ENCODE measurements at places on chromosomes 2 and 18.

DNA sequence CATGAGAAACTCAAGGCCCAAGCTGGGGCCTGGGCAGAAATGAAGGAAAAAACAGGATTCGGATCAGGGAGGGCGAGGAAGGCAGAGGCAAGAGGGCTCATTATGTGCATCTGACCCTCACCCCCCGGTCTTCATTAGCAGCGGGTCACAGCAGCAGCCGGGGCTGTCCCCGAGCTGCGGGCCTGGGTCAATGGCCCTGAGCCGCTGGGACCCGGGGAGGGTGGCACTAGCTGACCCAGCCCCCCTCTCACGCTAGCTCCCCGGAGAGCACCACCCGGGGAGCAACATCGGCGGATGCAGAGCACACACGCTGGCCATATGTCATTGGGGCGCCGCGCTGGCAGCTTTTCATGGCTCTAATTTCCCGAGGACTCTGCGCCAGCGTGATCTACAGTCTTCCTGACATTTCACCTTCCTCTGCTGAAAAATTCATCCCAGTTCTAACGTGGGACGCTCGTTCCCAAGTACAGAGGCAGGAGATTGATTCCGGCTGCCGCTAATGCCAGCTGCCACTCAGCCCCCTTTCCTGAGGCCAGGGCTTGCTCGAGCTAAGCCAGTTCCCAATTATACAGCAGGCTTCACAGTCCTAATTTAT is 63.7 kb downstream of the EIPR1 start:
- DNase-seq = no peak

DNA sequence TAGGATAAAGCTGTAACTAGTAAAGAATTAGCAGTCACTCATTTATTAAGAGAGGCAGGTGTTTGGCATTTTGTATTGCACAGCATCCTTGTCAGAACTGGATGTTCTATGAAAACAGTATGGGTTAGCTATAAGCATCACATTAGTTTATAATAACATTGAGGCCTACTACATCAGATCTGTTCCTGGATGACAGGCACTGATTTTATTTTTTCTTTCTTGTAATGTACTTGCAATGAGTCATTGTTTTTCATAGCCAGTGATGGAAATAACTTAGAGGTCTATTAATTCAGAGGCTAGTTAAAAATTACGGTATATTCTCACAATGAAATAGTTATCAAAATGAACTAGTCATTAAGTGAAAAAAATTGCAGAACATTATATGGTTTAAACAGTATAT is 13.0 kb upstream of the RMDN2 start:
- no peak for DNase-seq

- no peak for DNase-seq
Observed at GRCh38 chr18:39602131-39602530, 2036.5 kb upstream of the CELF4 start.

DNA sequence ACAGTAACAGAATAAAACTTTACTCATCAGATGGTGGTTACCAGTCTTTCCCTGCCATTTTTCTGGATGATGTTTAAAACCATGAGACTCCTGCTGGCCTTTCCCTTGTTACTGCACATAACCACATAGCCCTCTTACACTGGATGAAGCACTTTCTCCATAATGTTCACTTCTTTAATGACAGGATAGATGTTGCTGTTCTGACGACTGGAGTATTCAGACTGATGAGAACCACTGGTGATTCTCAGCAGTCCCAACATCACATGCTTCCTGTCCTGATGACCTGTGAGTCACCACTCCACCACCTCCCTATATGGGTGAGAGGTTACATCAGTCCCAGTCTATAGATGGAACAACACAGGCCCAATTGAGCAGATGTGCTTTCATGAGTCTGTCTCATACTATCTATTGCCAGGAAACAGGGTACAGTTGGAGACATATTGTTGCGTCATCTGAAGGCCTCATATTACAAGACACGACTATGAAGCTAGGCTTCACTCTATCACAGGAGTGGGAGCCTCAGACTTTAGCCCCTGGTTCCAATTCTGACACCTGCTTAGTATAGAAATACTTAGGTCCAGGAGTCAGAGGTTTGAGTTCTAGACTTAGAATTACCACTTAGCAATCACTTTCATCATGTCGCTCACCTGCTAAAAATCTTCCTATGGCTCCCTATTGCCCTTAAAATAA is 145.7 kb upstream of the KLF7 start:
- DNase-seq = no peak

GRCh38 chr2:130963849-130964793 is 127.4 kb downstream of the ARHGEF4 start:
- no peak for DNase-seq

DNA sequence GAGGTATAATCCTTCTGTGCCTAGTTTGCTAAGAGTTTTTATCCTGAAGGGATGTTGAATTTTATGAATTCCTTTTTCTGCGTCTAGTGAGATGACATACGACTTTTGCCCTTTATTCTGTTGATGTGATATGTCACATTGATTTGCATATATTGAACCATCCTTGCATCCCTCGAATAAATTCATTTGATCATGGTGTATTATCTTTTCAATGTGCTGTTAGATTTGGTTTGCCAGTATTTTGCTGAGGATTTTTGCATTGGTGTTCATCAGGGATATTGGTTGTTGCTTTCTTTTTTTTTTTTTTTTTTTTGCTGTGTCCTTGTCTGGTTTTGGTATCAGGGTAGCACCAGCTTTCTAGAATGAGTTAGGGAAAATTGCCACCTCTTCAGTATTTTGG is 9.1 kb downstream of the GCC2 start:
- no peak for DNase-seq

DNA sequence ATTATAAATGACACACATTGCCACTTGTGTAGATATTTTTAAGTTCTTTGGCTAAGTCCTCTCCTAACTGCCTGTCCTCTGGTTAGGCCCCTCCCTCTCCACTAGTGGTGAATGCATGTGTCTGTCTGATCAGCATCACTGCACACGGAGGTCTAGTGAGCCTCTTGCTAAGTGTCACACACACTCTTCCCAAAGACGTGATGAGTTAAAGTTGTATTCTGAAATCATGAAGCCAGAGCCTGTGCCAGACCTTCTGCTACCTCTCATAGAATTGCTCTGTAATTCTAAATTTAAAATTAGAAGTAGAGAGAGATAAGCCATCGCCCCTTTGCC is 41.3 kb downstream of the RALB start:
- no peak for DNase-seq

DNA sequence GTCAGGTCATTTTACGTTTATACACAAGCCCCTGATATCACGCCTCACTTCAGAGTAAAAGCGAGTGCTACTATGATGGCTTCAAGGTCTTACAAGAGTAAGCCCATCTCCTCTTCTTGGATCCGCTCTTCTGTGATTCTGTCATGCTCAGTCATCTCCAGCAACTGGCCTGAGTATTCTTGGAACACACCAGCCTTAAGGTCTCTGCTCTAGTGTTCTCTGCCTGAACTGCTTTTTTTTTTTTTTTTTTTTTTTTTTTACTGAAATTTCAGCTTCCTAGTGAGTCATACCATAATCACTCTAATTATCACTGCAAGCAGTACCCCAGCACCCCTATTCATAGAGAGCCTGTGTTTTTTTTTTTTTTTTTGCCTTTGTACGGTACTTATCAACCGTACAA is 1228.9 kb downstream of the CNTNAP5 start:
- DNase-seq = no peak

- DNase-seq = no peak
Observed at GRCh38 chr2:121555008-121555407, 24.3 kb downstream of the RNU4ATAC start.

GRCh38 chr18:5393779-5394178 is 98.3 kb upstream of the ZBTB14 start:
- DNase-seq = no peak

GRCh38 chr2:106232638-106233349 is 38.7 kb upstream of the UXS1 start:
- DNase-seq = no peak

DNA sequence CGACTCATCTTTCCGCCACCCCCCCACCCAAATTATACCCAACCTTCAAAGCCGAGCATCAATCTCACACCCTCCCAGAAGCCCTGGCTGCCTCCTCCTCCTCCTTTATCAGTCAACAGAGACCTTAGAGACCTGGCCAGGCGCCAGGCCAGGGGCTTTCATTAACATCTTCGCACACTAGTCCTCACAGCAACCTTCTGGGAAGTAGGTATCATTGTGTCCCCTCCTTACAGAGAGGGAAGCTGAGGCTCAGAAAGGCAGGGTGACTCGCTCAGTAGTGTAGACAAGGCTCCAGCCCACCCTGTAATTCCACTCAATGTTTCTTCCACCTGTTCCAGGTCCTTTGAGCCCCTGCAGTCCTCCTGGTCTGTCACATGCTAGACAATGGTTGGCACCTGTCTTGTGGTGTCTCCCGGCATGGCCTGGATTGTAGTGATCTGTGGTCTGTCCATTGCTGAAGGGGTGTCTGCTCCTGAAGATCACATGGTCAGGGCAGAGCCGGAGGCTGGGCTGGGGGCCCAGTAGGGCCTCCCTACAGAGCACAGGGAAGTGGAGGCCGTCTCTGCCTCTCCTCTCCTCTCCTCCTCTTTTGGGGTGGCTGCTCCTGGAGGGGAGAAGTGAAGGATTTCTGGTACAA is 36.0 kb downstream of the KLHL29 start:
- no peak for DNase-seq

GRCh38 chr18:59387687-59388565 is 28.9 kb upstream of the LMAN1 start:
- DNase-seq = no peak

GRCh38 chr2:215635788-215636139 is 199.9 kb upstream of the FN1 start:
- DNase-seq = no peak

DNA sequence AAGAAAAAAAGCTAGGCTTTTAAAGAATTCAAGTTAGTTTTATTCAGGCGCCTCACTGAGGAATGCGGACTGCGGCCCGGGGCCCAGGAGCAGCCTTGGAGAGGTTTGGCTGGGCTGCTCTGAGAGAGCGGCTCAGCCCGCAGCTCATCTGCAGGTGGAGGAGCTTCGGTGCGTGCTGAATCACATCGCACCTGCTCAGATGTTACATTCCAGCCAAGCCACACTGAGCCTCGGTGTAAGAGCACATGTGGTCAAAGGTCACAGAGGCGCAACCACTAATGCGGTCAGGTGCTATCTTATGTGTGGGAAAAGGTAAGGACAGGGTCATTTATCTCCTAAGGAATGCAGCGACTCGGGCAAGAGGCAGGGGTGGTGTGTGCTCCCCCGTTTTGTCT is 17.1 kb upstream of the CNDP1 start:
- no peak for DNase-seq

- DNase-seq = no peak
Observed at GRCh38 chr2:111632661-111633060, 251.3 kb downstream of the ANAPC1 start.

- no peak for DNase-seq
Observed at GRCh38 chr2:2734308-2734707, 403.2 kb upstream of the MYT1L start.

DNA sequence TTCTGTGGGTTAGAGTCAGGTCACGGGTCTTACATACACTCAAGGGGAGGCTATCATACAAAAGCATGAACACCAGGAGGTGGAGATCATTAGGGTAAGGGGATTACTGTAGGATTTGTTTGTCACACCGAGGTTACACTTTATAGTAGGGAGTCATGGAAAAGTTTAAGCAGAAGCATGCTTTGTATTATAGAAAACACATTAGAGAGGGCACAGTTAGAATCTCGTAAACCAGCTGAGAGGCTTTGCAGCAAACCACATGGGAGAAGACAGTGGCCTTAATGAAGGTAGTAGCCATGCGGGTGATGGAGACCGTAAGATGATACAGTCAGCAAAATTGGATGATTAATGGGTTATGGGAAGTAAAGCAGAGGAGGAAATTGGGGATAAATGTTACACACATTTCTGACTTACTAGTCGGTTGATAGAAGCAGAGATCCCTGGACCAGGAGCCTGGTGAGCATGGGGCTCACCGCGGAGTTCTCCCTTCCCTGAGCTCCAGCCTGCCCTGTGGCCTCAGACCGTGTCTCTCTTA is 75.6 kb downstream of the MAPRE2 start:
- DNase-seq = no peak

- DNase-seq = no peak
Observed at GRCh38 chr18:4352746-4353551, 102.2 kb downstream of the DLGAP1 start.

- no peak for DNase-seq
Observed at GRCh38 chr2:23417310-23417709, 32.3 kb downstream of the KLHL29 start.

GRCh38 chr2:216517447-216518225 is 19.0 kb downstream of the RPL37A start:
- DNase-seq = no peak

GRCh38 chr18:69697689-69698088 is 250.0 kb downstream of the CD226 start:
- no peak for DNase-seq

DNA sequence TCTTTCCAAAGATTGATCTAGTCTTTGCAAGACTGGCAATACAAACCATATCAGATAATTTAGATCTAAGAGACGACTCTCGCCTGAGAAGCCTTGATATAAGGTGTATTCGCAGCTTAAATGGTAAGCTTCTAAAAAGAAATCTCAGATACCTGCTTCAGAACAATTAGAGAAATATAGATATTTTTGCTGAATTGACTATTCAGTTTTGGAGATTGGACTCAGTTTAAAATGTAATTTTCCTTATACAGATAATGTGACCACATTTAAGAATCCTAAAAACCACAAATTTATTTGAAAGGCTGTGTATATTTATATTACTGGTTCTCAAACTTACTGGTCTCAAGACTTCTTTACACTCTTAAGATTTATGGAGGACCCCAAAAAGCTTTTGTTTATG is 15.4 kb downstream of the PAPOLG start:
- no peak for DNase-seq

DNA sequence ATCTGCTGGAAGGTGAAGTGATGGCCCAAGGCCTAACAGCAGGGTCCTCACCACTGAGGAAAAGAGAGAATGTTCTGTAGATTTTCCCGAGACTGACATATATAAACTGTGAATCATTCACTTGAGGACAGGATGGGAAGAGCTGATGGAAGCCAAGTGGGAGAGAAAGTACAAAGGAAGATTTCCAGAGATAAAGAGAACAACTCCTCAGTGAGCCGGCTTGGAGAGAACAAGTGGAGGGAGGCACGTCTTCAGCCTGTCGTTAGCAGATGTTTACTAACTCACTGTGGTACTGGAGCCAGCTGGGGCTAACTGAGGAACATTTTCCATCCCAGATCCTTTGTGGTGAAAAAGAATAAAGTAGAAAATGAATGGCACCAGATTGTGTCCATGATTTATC is 552.9 kb upstream of the TNP1 start:
- DNase-seq = no peak

DNA sequence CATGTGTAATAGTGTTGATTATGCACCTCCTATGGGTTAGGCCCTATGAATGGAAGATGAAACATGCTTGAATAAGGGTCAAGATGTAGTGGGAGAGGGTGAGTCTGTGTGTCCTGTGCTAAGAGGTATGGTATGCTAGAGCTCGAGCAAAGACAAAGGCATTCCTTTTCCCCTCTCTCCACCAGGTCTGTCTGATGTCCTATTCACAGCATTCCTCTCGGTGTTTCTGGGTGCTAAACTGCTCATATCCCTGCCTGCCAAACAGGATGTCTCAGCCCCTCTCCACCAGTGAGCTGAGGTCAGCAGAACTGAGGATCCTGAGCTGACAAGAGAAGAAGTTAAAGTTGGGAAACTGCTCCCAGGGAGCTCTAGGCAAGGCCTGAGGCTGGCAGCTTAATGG is 344.9 kb downstream of the TSN start:
- no peak for DNase-seq

All from activated CD8-positive, alpha-beta memory T cell treated with anti-CD3 and anti-CD28 coated beads for 1 hour (primary cell).